Head of caudate nucleus (tissue), 42 donors: ENCODE measurements at places on chromosomes 3 and 15.

DNA sequence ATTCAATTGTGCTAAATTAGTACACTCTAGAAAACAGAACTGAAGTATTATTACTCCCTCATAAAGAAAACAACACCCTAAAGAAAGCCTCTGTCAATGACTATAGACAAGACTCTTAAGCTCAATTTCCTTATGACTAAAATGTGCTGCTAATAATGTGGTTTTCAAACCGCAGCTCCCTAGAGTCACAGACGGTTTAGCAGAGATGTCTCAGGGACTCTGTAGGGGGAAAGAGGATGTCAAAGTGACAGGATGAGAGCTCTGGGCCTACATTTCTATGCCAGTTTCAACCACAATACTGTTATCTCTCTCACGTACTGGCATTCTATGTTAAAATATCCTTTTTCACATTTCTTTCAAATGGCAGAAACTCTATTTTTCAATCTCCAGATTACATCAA is 37.6 kb upstream of the WDR49 start:
- DNase-seq: no peak

- DNase-seq: no peak
Measured at GRCh38 chr15:26083457-26083856, 220.3 kb upstream of the ATP10A start.

DNA sequence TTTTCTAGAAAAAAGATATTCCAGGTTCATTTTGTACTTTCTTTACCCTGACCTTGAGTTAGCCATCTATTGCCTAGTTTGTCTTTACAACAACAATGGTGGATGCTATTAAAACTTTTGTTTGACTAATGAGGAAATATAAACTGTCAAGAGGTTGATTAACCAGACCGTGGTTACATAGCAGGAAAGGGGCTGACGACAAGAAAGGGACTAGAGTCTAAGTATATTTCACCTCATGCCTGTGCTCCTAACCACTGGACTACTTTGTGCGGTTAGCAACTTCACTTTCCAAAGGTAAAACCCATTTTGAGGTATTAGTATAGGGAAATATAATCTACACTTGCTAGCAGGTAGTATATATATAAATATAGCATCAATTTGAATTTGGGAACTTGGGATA is 327.1 kb downstream of the SATB1 start:
- no peak for DNase-seq

- DNase-seq: no peak
Measured at GRCh38 chr3:124092811-124093210, 100.9 kb upstream of the ROPN1 start.

DNA sequence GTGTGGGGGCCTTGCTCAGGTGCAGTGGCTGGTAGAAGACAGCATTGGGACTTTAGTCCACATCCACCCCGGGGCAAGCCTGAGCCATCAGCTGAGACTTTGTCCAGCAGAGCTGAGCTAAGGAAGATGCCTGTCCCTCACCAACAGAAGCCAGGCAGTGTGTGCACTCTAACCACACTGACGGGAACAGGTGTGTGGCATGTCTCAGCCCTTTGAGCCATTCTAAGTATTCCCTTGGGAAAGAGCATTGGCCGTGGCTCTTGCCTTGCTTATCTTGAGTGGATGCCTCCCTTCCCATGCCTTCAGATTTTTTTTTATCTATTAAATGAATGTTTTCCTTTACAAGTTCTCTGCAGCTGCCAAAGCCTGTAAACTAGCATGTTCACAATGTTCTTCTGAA is 3.5 kb downstream of the GABRA5 start:
- DNase-seq: no peak

GRCh38 chr3:114308830-114309229 is 15.0 kb downstream of the TIGIT start:
- DNase-seq: no peak

DNA sequence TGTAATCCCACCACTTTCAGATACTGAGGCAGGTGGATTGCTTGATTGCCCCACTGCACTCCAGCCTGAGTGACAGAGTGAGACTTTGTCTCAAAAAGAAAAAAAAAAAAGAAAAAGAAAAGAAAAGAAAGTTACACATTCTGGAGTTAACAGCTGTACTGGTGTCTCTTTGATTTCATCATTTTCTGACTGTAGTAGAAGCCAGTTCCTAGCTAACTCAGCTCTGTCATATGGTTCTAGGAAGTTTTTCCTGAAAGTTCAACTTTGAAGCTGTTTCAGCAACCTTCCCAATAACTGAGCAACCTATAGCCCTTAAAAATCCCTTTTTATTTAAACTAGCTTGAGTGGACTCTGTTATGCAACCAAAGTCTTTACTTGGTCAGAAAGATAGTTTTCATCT is 104.6 kb upstream of the STRIT1 start:
- no peak for DNase-seq

GRCh38 chr15:84699538-84700191 is 16.3 kb downstream of the SEC11A start:
- DNase-seq: no peak

DNA sequence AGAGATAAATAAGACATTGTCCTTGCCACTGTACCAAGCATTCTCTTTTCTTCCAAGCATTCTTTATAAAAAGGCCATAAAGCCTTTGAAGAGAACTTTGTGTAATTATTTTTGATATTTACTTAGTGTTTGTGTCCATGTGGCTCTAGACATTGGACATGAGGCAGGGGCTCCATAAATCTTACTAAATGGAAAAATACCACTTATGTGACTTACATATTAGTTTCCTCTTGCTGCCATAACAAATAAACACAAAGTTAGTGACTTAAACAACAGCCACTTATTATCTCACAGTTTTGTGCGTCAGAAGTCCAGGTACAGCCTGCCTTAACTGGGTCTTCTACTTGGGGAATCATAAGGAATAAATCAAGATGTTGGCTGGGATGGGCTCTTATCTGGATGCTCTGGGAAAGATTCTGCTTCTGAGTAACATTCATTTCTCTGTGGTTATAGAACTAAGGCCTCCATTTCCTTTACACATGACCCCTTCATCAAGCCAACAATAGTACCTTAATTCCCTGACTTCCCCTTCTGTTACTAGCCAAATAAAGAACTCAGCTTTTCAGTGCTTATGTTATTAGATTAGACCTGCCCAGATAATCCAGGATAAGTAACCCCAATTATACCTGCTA is 59.9 kb upstream of the COL8A1 start:
- no peak for DNase-seq

DNA sequence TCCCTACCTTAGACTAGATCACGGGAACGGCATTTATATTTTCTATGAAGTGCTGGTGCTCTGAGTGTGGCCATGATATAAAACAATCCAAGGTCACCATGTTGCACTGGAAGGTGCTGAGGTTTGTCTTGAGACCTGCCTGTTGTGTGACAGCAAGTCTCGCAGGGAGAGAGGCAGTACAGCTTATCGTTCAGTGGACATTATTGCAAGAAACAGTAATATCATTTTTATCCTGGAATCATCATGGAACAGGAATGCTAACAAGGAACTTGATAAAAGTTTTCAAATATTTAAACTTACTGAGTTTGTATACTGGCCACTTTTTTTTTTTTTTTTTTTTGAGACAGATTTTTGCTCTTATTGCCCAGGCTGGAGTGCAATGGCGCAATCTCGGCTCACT is 40.0 kb upstream of the GCNT3 start:
- no peak for DNase-seq

DNA sequence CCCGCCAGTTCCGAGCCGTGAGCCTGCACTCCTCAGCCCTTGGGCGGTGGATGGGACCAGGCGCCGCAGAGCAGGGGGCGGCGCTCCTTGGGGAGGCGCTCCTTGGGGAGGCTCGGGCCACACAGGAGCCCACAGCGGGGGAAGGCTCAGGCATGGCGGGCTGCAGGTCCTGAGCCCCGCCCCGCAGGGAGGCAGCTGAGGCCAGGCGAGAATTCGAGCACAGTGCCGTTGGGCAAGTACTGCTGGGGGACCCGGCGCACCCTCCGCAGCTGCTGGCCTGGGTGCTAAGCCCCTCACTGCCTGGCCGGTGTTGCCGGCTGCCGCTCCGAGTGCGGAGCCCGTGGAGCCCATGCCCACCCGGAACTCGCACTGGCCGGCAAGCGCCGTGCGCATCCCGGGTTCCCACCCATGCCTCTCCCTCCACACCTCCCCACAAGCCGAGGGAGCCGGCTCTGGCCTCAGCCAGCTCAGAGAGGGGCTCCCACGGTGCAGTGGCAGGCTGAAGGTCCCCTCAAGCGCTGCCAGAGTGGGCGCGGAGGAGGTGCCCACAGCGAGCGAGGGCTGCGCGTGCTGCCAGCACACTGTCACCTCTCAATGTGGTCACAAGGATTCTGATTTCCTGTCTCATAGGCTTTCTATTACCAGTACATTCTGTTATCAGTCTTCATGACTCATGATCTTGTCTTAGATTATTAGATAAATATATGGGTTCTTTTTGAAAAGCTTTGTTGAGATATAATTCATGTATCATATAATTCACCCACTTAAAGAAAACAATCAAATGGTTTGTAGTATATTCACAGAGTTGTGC is 44.0 kb upstream of the LRIG1 start:
- DNase-seq: no peak

DNA sequence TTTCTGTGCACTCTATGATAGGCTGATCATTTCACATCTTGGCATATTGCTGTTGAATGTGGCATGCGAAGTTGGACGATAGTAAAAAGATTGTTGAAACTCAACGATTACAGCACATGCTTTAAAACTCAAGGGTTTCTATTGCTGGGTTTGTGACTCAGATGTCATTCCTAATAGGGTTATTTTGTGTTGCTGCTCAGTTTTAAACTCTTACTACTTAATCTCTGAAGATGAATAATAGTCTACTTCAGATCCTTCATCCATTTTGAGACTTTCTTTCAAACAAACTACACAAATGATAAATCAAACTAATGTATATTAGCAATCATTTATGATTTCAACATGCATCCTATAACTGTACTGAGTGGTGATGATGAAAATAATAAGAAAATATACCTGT is 71.3 kb upstream of the MBNL1 start:
- DNase-seq: no peak

DNA sequence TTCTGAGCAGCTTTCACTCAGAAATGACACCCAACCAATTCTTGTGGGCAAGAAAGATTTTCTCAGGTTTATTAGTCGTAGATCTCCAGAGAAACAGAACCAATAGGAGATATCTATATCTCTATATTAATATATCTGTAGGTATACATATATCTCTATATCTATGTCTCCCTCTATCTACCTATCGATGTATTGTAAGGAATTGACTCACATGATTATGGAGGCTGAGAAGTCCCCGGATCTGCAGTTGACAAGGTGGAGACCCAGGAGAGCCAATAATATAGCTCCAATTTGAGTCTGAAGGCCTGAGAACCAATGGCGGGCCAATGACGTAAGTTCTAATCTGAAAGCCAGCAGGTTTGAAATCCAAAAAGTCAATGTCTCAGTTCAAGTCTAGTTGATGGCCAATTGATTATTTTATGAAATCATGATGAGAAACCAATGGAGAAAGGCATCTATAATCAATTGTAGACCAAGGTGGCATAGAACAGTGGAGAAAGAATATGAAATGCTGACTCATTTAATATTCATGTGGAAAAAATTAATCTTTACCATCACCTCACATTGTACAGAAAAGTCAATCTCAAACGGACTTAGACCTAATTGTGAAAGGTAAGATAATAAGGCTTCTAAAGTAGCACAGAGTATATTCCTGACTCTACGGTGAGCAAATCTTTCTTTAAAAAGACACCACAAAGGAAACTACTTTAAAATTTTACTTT is 65.6 kb upstream of the CHRNA7 start:
- DNase-seq: no peak

DNA sequence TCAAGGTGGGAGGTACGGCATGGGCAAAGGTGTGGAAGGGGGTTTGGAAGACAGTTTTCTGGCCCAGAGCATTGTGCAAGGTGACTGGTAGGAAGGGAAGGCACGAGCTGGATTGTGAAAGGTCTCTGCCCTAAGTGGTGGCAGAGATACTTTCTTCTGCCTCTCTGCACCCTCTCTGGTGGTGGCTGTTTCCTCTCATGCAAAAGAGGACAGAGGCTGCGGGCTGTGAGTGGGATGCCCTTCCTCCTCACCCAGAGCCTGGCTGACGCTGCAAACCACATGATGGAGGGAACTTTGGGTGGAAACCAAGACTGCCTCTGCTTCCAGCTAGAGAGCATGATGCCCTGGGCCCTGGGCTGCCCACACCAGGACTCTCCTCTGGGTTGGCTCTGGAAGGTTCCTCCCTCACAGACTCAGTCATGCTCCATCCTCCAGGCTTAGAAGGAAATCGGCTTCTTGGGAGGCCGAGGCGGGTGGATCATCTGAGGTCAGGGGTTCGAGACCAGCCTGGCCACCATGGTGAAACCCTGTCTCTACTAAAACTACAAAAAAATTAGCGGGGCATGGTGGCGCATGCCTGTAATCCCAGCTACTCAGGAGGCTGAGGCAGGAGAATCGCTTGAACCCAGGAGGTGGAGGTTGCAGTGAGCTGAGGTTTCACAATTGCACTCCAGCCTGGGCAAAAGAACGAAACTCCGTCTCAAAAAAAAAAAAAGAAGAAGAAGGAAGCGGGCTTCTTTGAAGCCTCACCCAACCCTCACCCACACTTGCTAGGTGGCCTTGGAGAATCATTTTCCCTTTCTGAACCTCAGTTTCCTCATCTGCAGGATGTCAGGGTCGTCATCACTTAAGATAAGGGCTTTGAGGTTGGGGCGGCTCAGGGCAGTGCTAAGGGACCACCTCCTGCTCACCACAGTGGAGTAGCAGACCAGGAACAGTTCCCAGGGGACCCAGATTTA is 8.3 kb downstream of the PSTPIP1 start:
- DNase-seq: peak; percentile 66

DNA sequence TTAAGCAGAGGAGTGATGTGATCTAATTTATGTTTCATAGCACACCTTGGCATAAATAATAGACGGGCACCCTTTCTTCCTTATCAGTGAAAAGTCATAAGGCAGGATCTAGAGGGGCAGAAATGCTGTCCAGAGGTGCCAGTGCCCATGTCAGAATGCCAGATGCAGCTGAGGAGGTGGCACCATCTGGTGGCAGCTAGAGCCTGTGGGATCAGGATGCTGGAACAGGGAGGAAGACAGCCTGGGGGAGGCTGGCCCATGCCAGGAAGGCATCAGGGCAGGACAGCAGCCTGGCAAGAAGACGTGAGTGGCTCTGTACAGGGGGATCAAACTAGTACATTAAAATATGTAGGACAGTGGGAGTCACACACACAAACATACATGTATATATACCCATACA is 16.5 kb downstream of the MYH15 start:
- no peak for DNase-seq

- no peak for DNase-seq
Measured at GRCh38 chr3:80677796-80678195, 910.0 kb upstream of the ROBO1 start.

DNA sequence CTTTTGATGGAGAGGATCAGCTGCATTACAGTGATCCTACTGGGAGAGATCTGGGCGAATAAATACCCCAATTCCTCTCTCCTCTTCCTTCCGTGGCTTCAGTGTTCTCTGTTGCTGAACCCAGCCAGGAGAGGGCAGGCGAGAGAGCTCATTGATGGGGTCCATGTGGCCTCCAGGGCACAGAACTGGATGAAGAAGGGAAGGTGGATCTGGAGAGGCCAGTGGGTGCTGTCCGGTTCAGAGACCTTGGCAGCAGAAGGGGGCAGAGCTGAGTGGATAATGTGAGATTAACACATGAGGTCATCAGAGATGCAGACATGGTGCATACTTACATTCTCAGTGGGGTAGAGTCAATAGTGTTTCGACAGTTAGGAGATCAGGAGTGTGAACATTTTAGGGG is 193.6 kb downstream of the CLSTN2 start:
- DNase-seq: peak; percentile 39
